NCI-H1694 treated with DMSO at 0.1 percent for 48 hours (cell line): ENCODE measurements at places on chromosomes 7 and 10.

DNA sequence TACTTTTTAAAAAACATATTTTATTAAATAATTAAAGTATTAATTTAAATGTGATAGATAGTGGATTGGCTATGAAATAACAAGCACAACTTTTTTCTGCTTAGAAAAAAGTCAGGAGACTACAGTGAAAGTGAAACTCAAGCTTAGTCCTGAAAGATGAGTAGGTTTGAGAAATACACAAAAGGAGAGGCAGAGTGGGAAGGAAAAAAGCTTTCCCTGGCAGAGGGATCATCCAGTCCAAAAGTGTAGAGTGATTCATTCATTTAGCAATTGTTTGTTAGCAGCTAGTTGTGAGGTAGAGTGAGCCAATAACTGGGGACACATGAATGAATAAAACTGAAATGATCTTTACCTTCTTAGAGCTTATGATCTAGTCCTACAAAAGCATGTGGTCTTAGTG lies 93.5 kb downstream of the FOXP2 start:
- no peak for DNase-seq

GRCh38 chr10:123930340-123931001 lies 38.9 kb upstream of the CPXM2 start:
- DNase-seq: no peak

GRCh38 chr7:107009846-107010203 lies 34.7 kb upstream of the PRKAR2B start:
- no peak for DNase-seq

GRCh38 chr10:99292159-99292558 lies 37.0 kb upstream of the CNNM1 start:
- DNase-seq: no peak

DNA sequence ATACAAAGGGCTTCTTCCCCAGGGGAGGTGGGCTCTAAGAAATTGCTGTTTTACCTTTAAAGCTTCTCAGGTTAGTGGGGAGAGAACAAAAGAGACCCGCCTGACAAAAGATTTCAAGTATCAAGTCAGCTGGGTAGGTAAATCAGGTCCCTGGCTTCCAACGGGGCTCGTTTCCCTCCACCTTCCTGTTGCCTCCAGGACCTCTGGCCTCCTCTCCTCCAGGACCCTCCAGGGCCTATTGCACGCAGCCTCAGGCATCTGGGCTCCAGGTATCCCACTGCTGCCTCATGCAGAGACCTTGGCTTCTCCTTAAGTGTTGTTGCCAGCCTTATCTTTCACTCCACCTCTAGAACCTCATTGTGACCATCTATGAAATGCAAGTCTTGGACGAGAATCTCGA lies 2.9 kb downstream of the BNIP3 start:
- DNase-seq: no peak

DNA sequence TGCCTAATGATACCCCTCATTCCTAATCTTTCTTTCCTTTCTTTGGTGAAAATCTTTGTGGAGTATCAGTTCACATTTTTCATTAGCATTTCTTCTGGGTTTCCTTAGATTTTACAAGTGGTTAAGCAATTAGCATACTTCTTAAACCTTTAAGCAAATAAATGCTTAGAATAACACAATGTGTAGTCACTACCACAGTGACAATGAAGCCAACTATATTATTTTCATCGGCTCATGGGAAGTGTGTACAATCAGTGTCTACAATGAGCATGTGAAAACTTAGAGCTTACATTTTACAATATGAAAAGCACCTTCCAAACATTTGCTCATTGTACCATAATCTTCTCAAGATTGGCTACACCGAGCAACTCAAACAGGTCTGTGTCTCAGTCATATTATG lies 176.2 kb upstream of the PLXNA4 start:
- no peak for DNase-seq

DNA sequence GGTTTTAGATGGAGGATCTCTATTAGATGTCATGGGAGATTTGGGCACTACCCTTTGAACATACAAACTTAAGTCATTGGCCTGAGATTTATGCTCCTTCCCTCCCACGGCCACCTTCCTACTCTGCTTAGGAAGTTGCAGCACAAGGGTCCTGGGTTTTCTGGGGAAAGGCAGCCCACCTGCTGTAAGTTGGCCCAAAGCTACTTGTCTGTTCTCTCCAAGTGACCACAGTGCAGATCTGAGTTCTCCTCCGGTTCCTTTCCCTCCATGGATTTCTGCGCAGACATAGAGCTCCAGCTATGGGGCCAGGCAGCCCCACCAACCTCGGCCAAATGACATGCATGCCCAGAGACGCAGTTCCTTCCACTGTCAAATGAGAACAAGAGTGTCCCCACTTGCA lies 12.8 kb upstream of the C10orf53 start:
- DNase-seq: no peak
